ENCODE measurements at places on chromosomes 2 and 18.
A peak's percentile ranks its signal among the peaks of the same experiment; 100 is the strongest.

- DNase-seq = no peak
These were observed 302.5 kb downstream of the NRXN1 start for GRCh38 chr2:50729306-50730049.

DNA sequence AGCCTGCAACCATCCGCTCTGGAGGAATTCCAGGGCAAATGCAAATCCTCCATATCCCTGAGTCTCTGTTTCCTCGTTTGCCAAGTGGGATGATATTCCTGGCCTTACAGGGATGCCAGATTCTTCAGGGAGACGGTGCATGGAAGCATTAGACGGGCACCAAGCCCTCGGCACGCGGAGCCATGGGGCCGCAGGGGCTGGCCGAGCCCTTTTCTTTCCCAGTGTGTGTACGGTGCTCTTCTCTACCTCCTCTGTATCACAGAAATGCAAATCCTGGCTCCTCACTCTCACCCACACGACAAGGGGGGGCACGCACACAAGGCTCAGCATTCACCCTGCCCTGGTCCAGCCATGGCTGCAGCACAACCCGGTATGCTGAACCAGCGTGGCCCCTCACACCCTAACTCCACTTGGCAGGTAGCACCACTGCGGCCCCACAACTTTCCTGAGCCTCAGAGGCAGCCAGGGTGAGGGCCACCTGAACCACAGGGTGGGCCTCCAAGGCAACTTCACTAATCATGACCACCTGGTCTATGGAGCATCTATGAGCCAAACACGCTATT, 64.1 kb upstream of the SALL3 start:
- no peak for DNase-seq

GRCh38 chr2:190334479-190335224, 8.7 kb upstream of the INPP1 start:
- DNase-seq = no peak

DNA sequence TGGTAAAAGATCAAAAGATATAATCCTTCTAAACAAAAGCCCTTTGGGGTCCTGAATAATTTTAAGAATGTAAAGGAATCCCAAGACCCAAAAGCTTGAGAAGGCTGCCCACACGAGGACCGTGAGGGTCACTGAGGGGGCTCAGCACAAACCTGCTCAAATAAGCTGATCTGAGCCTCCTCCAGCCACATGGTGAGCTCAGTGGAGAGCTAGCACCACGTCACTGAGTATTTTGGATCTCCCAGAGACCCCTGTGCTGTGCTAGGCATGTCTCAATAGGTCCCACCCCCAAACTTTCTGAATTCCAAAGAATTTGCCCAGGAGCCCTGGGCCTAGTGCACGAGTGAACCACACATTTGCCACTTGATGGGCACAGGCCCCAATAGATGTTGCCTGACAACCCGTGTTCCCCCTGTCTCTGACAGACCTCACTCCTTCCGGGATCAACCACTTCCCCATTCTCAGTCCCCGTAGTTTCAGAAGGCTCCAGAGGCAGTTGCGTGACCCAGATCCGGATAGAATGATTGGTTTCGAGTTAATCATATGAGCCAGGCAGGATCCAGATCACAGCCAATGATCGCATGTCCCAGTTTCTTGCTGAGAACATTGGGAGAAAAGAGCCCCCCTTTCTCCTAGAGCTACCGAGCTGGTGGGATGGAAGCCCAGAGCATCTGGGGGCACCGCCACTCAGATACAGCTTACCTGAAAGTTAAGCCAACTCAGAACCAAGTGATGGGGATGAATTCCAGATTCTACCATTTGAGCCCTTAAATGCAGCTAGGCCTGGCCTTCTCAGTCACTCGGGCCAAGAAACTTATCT, 203.8 kb downstream of the TNS1 start:
- DNase-seq = no peak

- DNase-seq = no peak
These were observed 1160.1 kb downstream of the RPIA start for GRCh38 chr2:89851583-89851905.

GRCh38 chr2:31246184-31246852, 12.4 kb downstream of the EHD3 start:
- no peak for DNase-seq

DNA sequence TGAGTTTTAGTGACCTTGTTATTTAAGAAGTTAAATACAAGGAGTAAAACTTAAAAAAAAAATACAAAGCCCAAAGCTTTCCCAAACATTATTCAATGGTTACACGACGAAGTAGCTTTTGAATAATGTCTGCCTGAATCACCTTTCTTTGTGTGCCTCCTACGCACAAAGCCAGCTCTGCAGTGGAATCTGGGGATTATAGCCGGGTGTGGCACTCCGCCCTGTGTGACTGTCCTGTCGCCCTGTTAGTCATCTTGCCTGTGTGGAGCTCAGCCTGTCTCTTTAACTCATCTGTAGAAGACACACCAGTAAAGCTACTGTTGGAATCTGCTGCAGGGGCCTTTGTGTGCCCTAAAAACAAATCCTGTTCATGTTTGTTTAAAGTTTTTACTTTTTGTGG, 79.4 kb upstream of the TCF7L1 start:
- no peak for DNase-seq

- DNase-seq = no peak
These were observed 35.4 kb upstream of the DYNC1I2 start for GRCh38 chr2:171651667-171652415.

DNA sequence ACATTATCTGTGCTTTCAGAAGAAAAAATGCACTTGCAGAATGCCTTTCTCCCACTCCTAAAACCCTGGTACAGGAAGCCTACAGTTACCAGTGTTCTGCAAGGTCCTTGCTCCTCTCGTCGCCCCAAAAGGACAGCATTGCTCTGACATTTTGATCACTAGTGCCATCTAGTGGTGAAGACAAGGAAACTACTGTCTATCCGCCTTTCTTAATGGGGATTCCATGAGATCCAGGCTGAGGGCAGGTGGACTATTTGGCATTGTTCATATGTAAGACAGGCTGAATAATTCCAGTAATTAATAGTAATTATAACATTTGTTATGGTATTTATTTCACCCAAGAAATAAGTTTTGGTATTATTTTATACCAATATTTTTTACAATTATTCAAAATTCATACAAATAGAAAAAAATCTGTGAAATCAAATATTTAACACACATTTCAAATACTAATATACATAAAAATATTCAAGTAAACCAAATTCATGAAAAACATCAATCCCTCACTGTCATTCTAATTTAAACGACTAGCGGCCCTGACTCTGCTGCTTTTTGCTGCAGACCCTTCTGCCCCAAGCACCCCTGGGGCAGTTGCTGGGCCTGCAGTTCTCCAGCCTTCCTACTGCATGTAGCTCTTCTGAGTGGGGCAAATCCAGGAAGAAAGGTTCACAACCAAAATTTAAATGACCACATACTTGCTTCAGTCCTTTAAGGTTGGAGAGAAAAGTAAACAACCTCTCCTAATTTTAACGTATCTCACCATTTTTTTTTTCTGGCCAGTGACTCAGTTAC, 19.0 kb downstream of the TPGS2 start:
- peak; percentile 20 for DNase-seq

GRCh38 chr2:189662669-189663226, 1.5 kb downstream of the ASNSD1 start:
- no peak for DNase-seq

DNA sequence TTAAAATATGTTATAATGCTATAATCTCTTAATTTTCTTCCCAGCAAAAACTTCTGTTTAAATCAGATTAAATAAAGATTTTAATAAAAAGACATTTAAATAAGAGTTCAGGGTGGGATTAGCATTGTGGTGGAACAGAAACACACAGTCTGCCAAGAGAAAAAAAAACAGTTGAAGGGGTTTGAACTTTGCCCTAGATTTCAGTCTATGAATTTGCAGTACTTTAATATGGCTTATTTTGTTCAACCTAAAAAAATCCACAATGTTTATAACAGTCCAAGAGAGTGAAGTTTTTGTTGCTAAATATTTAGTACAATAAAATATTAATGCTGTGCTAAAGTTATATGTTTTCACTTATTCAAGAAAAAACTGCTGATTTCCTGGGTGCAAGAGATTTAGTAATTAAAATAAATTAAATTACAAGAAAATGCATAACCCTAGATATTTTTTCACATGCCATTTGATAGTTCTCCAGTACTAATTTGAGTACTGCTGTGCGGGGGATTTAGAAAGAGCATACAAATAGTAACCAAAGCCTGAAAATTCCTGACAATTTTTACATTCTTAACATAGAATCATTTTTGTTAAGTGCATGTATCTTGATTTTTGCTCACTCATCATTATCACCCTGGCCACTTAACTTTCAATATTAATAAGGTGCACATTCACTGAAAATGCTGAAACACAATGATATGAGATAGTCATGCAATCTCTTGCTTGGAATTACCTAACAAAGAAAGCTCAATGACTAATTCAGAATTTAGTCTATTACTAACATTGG, 52.6 kb downstream of the SLC40A1 start:
- no peak for DNase-seq

- DNase-seq = no peak
These were observed 185.1 kb downstream of the LOXHD1 start for GRCh38 chr18:46471809-46472498.

- no peak for DNase-seq
These were observed 504.8 kb downstream of the PIK3C3 start for GRCh38 chr18:42459873-42460272.

GRCh38 chr18:33114749-33115148, 325.8 kb downstream of the CCDC178 start:
- no peak for DNase-seq

GRCh38 chr2:49827366-49827765, 673.1 kb upstream of the FSHR start:
- no peak for DNase-seq

GRCh38 chr2:136175466-136175865, 57.5 kb upstream of the CXCR4 start:
- DNase-seq = no peak

DNA sequence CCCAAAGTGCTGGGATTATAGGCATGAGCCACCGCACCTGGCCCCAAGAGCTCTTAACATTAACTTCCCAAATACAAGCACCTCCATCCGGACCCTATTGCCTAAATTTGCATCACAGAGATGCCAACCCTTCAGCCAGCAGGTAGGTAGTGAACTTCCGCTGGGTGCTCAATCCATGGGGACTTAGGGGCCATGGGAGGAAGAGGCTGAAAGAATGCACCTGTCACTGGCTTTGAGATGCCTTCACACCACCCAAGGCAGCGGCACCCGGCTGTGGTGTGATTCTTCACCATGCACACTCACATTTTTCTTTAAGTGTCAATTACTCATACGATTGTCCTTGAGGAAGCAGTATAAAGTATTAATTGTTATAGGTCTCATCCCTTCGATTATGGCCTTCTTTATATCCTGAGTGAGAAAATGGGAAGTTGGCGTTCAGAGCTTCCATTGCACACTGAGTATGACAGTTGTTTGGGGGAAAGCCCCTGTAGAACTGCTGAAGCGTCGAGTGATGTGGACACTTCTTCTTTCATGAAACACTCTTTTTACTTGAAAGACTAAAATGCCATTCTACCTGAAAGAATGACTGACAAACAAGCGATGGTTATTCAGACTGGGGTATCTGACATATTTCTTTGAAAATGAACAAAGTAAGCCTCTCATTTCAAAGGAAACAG, 51.8 kb upstream of the BIN1 start:
- no peak for DNase-seq

DNA sequence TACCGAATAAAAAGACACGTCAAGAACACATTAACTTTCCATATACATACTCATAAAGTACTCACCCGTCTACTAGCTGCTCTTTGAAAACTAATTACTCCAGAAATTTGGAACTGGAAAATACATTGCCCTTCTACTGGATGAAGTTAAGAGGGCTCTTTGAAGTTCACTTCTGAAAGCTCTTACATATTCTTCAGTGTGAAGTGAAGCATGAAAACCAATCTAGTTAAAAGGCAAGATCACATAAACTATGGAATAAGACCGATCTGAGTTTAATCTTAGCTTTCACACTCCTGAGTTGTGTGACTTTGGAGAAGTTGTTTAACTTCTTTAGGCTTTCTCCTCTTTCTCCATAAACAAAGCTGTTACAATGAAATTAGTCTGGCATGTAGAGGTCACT, 38.5 kb downstream of the REV1 start:
- DNase-seq = no peak

DNA sequence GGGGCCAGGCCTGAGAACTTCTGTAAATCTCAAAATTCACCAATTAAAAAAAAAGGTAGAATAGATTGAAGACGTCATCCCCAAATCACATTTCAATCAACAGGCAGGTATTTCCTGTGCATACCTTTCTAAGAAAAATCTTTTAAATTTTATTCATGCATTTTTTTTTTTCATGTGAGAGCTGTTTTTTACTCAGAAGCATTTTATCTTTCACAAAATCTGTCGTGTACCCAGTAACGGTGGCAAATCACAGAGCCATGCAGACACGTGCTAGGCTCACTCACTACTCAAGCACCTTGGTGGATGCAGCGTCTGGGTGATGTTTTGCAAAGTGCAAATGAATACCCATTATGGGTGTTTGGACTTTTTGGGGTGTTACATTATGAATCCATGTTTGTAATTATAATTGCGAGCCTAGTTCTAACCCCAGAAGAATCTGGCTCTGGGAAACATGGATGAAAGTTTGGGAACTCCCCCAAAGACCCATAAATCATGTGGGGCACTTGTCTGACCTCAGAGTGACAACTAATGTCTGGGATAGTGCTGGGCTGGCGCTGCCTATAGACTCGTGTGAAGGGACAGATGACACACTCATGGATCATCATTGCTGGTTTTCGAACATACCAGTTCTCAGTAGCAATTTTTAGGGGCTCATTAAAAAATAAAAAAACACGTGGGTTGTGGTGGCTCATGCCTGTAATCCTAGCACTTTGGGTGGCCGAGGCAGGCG, 335.2 kb downstream of the LPIN1 start:
- no peak for DNase-seq

GRCh38 chr2:119251652-119252051, 28.0 kb downstream of the STEAP3 start:
- DNase-seq = no peak

GRCh38 chr18:13372531-13372951, 154.0 kb downstream of the LDLRAD4 start:
- no peak for DNase-seq

- DNase-seq = no peak
These were observed 446.8 kb downstream of the EIPR1 start for GRCh38 chr2:2930841-2931240.

DNA sequence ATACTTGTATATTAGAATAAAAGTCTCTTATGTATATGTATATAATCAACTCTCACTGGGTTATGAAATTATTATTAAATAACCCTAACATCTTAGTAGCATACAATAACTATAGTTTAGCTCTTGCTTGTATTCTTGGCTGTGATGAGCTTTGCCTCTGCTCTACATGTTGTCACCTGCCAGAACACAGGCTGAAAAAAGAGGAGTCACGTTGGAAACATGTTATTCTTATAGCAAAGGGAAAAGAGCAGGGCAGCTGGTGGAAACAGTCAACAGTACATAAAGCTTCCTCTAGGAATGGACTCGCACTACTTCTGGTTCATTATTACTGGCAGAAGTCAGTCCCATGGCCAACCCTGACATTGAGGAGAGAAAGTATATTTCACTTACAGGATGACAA, 362.0 kb upstream of the KYNU start:
- no peak for DNase-seq

Measured in stimulated activated naive CD8-positive, alpha-beta T cell treated with anti-CD3 and anti-CD28 coated beads, Interleukin-15, amount 100 ng/mL, for 72 hours (primary cell).